ENCODE measurements at places on chromosomes 11 and 22.

DNA sequence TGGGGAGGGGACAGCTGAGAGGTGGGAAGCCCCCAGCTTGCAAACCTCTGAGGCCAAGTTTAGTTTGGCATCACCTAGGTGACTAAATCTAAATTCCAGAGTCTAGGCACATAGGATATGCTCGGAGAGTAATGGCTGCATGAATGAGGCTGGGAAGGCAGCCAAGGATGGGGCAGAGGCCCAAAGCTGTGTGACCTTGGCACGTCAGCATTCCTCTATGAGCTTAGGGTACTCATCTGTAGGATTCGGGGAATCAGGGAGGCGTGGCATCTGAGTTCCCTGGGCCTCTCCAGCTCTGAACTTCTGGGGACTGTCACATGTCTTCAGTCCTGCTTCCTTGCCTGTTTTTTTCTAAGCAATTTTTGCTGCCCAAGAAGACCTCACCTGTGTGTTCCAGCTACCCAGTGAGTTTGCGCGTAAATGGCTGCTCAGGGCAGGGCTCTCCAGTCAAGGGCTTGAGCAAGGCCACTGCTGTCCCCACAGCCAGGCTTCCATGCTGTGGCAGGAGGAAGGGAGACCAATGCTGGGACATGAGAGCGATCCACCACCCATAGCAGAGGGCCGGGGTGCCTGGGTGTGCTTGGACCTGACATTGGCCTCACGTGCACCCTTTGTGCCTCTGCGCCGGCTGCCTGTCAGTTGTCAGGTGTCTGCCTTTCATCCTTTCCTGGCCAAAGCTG is 13.9 kb downstream of the DAGLA start:
- no peak for DNase-seq

DNA sequence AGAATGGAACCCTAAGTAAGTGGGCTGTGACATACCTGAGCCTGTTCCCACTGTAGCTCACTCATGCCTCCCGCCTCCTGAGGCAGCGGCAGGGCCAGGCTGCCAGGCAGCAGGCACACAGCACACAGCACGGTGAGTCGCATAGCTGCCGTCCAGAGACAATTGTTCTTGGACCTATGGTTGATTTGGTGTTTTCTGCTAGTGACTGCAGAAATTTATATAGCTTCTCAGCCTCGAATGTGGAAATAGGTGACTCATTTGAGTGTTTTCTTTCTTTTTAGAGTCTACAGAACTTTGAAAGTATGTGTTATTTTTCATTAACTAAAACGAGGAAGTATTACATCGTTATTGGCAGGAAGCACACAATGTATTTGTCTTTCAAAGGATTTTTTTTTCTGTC is at the start of gene MMP7:
Gene MMP7, minus strand, starts transcription at position 190 of the 400 bp plus-strand sequence. Its CDS starts 47 bp downstream, at position 143.
- no peak for DNase-seq

DNA sequence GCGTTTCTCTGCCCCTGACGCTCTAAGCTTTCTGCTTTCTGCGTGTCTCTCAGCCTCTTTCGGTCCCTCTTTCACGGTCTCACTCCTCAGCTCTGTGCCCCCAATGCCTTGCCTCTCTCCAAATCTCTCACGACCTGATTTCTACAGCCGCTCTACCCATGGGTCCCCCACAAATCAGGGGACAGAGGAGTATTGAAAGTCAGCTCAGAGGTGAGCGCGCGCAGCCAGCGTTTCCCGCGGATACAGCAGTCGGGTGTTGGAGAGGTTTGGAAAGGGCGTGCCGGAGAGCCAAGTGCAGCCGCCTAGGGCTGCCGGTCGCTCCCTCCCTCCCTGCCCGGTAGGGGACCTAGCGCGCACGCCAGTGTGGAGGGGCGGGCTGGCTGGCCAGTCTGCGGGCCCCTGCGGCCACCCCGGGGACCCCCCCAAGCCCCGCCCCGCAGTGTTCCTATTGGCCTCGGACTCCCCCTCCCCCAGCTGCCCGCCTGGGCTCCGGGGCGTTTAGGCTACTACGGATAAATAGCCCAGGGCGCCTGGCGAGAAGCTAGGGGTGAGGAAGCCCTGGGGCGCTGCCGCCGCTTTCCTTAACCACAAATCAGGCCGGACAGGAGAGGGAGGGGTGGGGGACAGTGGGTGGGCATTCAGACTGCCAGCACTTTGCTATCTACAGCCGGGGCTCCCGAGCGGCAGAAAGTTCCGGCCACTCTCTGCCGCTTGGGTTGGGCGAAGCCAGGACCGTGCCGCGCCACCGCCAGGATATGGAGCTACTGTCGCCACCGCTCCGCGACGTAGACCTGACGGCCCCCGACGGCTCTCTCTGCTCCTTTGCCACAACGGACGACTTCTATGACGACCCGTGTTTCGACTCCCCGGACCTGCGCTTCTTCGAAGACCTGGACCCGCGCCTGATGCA is at the start of gene MYOD1:
Gene MYOD1, plus strand, starts transcription at position 544 of the 910 bp plus-strand sequence. Its CDS starts 212 bp downstream, at position 756.
- no peak for DNase-seq

DNA sequence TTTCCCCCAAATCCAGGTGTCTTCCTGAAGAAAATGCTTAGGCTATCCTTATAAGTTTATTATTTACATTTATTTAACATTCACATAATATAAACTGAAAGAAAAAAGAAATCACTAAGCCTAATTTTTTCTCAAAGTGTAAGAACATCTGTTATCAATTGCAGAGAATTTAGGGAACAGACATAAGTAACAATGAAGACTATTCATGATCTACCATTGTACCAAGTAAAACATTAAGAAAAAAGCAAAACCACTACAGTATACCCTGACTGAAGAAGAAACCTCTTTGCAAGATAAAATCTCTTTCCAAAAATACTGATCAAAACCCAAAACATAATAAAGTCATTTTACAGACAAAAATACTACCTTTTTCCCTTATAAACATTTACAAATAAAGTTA is 60.5 kb downstream of the NUP98 start:
- DNase-seq: no peak

- DNase-seq: no peak
Measured at GRCh38 chr11:58919980-58920379, 19.3 kb upstream of the GLYATL1 start.

DNA sequence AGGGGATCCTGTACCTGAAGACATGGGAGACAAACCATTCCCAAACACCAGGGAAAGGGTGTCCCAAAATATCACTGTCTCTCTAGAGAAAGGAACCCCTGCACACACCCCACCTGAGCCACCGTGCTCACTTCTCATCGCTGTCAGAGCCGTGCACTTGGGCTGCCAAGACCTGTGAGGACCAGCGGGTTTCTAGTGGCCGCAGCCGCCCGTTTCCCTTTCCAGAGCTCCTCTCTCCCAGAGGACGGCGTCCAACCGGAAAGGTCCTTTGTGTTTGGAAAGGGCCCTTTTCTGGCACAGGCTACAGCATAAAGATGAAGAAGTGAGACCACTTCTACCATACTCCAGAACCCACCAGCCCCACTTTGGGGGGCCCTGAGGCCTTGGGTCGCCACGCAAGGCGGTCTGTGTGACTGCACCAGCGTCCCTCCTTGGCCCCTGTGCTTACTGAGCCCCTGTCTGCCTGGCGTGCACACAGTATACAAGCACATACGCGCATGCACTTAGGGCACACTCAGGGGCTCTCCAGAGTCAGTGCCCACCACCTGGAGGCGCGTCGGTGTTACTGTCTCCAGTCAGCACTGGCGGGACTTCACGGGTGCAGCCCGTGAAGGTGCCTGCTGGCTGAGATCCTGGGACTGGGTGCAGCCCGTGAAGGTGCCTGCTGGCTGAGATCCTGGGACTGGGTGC is 381.8 kb downstream of the TBC1D22A start:
- DNase-seq: no peak

- no peak for DNase-seq
Measured at GRCh38 chr22:45896964-45897538, 79.9 kb downstream of the WNT7B start.

- DNase-seq: no peak
Measured at GRCh38 chr11:124643605-124644425, 21.2 kb downstream of the TBRG1 start.

DNA sequence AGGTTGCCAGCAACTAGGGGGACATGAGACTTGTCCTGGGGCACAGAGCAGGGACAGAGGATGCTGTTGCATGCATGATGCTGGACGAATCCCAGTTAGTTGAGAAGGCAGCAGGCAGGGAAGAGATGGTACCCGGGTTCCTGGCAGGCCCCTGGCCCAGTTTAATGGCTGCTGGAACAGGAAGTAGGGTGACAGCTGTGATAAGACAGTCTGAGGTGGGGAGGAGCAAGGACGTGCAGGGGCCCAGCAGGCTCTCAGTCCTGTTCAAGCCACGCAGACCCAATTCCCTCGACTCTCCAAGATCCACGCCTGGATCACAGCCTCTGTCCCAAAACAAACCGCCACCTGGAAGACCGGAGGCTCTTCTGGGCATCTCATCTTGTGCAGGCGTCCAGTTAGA is 32.0 kb downstream of the LRRC10B start:
- DNase-seq: no peak

- DNase-seq: no peak
Measured at GRCh38 chr22:36922105-36922608, 8.7 kb downstream of the CSF2RB start.

DNA sequence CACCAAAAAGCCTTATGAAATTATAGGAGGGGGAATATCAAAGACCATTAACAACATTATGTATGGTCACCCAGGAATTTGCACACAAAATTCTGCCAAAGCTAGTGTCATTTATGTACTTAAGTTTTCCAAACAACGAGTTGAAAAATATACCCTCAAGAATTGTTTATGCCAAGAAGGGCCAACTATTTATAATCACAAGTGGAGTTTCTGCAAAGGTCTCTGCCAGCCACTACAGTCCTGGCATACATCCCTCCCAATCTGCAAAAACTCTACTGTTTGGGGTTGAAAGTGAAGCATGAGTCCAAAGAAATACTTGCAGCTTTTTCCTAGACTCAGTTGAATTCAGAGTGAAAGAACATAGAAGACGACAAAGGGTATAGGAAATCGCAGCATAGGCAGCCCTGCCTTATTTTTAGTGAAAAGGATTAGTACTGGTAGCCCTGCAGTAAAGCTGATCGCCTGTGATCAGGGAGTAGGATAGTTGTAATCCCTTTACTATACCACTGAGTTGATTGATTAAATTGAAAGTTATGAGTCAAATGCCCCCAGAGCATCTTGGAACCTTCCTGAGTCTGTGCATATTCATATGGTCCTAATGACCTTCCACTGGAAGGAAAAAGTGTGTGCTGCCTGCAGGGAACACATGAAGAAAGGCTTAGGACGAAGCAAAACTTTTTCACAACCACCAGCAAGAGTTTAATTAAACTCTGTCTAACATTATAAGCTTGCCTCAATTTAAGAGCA is 144.0 kb downstream of the SPON1 start:
- no peak for DNase-seq

GRCh38 chr11:11758603-11759196 is 83.1 kb upstream of the USP47 start:
- DNase-seq: no peak

DNA sequence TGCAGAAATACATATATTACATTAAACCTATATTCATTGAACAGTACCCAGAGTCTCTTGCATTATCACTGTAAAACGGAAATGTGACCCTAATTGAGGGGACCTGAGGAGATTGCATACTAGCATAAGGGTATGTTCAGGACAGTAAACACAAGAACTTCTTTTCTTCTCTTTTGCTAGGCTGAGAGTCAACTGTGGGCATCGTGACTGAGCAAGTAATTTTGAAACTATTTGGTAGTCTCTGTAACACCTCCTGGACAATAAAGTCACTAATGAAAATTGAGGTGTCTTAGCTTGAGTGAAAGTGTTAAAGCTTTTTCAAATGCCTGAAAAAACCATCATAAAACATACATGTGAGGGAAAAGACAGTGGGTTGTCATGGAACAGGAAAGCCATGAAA is 90.9 kb downstream of the PDHX start:
- no peak for DNase-seq

GRCh38 chr11:114511079-114511478 is 48.6 kb downstream of the NXPE1 start:
- no peak for DNase-seq

GRCh38 chr11:57153448-57153847 is 28.3 kb upstream of the LRRC55 start:
- no peak for DNase-seq

DNA sequence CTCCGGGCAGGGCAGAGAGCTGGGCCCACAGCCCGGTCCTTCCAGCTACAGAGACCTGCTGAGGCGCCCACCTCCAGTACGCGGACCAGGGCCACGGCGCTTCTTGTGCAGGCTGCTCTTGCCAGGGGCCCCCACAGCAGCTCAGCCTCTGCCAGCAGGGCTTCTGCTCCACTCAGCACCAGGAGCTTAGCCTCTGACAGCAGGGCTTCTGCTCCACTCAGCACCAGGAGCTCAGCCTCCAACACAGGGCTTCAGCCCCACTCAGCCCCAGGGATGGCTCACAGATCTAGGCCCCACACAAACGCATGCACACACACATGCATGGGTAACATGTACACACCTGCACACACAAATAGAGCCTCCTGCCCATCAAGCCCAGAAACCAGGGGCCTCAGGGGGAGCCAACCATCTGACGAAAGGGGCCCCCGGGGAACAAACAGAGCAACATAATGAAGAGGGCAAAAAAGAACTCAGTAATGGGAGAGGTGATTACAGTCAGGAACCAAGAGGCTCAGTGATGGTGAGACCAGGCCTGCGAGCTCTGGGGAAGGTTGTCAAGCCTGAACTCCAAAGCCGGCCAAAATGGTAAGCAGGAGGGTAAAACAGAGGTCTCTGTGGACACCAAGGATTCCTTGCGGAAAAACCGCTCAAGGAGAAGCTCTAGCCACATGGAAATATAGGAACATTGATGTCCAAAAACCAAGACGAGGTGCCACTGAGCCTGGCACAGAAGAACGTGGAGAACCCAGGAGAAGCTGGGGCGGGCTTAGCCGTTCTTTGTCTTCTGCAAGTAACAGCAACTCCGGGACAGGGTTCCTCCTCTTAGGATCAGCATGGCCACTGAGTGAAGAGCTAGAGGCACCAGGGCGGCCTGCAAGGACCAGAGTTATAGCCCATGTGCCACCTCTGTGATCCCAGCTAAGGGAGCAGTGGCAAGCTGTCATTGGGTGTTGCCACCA is 46.5 kb downstream of the GNB1L start:
- DNase-seq: no peak

- no peak for DNase-seq
Measured at GRCh38 chr11:48003926-48004325, 23.6 kb downstream of the PTPRJ start.

GRCh38 chr22:27983361-27983791 is 64.3 kb upstream of the PITPNB start:
- DNase-seq: no peak

DNA sequence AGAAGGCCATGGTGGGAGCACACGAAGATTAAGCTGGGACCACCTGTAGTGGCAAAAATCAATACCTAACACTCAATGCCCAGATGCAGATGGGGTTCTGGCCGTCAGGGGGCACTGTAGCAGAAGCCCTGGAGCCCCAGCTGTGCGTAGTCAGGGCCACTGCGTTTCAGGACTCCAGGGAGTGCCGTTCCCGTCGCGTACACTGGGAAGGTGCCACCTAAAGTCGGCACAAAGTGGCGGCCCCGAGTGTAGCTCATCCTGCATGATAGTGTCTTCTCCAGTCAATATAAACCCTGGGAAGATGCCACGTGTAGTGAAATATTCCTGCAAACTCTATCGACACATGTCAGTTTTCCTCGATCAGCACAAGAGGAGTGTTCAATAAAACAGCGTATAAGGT is 123.8 kb upstream of the NTM start:
- no peak for DNase-seq

GRCh38 chr11:110901441-110901840 is 189.2 kb upstream of the ARHGAP20 start:
- DNase-seq: no peak

GRCh38 chr11:15815246-15816195 is 540.8 kb downstream of the SOX6 start:
- no peak for DNase-seq

GRCh38 chr22:50327711-50328019 is 853 bp upstream of the DENND6B start:
- no peak for DNase-seq

Data from CD4-positive, alpha-beta T cell treated with Interleukin-15 for 4 hours (primary cell).